Glutamatergic neuron (in vitro differentiated cells): ENCODE measurements at places on chromosomes 7 and 10.

DNA sequence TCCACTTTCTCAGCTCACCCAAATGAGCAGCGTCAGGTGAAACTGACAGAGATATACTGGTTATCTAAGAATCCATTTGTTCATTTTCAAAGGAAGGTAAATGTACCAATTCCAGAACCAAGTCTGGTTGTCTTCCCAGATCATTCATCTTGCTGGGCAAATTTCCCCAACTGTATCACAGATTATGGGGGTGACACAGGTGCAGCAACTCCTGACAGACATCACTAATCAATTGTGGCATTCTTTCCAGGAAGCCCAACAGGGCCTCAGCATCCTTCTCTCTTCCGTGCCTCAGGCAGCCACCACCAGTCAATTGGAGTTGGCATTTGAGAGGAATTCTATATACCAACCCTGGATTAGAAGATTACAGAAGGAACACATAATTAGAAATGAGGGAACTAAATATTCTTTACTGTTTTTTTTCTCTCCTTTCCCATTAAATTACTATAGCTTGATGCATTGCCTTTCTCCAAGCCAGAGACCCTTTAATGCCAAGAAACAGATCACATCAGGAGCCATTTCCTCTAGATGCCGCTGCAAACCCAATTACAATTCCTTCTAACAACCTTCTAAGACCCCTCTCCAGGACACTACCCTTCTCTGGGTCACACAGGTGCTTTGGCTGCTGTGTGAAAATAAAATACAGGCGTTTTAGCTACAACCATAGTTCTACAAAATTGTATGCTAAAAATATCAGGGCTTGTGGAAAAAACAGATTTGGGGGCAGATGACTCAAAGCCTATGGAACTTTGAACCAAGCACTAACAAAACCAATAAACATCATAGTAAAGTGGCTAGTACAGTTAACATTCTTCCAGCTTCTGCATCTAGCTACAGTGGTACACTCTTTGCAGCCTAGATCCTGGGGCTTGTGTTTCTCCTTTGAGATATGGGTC is 291.6 kb downstream of the RNLS start:
- no peak overlapping the region for H3K27ac ChIP-seq
- H3K36me3 ChIP-seq, result no peaks in the 10 kb centered on the region
- DNase-seq, result no peak
- H3K27me3 ChIP-seq, result no peaks in the 10 kb centered on the region
- H3K4me1 ChIP-seq, result no peaks in the 10 kb centered on the region

- no peak for DNase-seq
- H3K27ac ChIP-seq, result no peak overlapping the region
- H3K36me3 ChIP-seq, result no peaks in the 10 kb centered on the region
- no peaks in the 10 kb centered on the region for H3K27me3 ChIP-seq
These were observed 15.5 kb upstream of the CCAR1 start for GRCh38 chr10:68705548-68705947.

DNA sequence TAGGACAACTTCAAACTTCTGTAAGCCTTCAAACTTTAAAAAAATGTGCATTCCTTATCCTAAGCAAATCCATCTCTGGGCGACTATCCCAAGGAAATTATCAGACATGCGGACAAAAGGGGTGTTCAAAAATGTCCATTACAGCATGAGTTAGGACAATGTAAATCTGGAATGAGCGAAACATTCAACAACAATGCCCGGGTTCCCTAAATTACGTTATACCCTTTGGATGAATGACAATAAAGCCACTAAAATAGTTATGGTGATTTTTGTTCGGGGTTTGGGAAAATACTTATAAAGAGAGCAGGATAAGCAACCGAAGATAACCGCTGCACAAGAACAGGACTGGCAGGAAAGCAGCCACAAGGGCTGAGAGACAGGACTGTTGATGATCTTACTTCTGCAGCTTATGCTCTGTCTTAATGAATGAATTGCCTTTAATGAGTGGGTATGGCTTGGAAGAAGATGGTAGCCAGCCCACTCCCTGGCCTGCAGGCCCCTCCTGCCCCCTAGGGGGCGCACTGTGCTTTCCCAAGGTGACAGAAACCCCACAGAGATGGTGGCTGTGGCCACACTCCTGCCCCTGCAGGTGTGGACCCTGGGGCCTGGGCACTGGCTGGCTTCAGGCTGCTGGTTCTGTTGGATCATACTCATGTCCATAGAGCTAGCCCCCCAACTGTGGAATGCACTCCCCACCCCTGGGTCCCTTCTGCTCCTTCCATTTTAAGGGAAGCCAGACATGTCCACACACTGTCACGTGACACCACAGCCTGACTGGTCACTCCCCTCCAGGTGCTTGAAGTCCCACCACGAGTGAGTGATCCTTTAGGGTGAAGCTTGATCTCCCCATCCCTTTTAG is 45.0 kb downstream of the ZCCHC24 start:
- DNase-seq, result peak; percentile 74
- no peaks in the 10 kb centered on the region for H3K36me3 ChIP-seq
- H3K4me3 ChIP-seq, result no peak overlapping the region
- no peak overlapping the region for H3K27ac ChIP-seq
- H3K4me1 ChIP-seq, result peaks cover 43% of the 10 kb centered on the region
- H3K27me3 ChIP-seq, result peaks cover 20% of the 10 kb centered on the region

DNA sequence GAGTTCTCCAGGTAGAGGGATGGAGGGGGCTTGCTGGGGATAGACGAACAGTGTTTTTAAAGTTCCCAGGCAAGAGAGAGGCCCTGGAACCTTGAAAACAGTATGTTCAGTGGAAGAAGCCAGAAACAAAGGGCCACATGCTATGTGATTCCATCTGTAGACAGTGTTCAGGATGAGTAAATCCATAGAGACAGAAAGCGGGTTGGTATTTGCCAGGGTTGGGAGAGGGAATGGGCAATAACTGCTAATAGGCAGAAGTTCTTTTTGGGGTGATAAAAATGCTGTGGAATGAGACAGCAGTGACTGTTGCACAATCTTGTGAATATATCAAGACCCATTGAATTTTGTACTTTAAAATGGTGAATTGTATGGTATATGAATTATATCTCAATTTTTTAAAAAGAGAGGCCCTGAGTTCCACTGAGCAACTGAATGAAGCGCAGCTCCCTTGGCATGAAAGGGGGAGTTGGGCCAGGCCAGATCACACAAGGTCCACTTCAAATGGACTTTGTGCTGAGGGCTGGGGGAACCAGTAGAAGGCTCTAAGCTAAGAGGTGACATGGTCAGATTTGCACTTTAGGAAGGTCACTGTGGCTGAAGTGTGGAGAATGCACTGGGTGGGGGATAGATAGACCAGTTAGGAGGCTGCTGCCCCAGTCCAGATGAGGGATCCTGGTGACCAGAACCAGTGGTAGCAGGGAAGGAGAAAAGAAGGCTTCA is 34.0 kb downstream of the LEP start:
- peaks cover 6% of the 10 kb centered on the region for H3K36me3 ChIP-seq
- no peak for DNase-seq
- peaks cover 6% of the 10 kb centered on the region for H3K27me3 ChIP-seq
- H3K4me3 ChIP-seq, result no peak overlapping the region

- H3K27ac ChIP-seq, result no peak overlapping the region
- H3K4me3 ChIP-seq, result no peak overlapping the region
- DNase-seq, result no peak
- no peaks in the 10 kb centered on the region for H3K4me1 ChIP-seq
- H3K36me3 ChIP-seq, result peaks cover 4% of the 10 kb centered on the region
These were observed 86.7 kb upstream of the TMEM26 start for GRCh38 chr10:61539876-61540275.

- DNase-seq, result no peak
- H3K4me3 ChIP-seq, result no peak overlapping the region
- H3K36me3 ChIP-seq, result peaks cover 3% of the 10 kb centered on the region
- H3K27ac ChIP-seq, result no peak overlapping the region
These were observed 393.4 kb upstream of the NFE2L3 start for GRCh38 chr7:25758559-25758958.

GRCh38 chr7:101671371-101672356 is 42.6 kb upstream of the MYL10 start:
- H3K27ac ChIP-seq, result no peak overlapping the region
- H3K4me3 ChIP-seq, result no peak overlapping the region
- peaks cover 7% of the 10 kb centered on the region for H3K27me3 ChIP-seq

DNA sequence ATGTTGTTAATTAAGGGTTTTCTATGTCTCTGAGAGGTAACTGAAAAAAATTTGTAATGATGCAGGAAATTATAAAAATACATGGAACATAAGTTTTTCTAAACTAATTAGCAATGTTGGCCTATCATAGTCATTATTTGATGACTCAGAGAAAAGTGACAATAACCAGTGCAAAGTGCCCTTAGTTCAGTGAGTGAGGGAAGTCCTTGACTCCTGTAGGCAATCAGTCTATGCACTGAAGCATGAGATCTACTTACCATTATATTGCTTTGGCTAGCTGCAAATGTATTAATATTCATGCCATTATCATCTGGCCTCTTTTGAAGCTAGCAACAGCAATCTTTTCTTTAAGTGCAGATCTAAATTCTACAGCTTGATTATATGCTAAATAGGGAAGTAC is 40.6 kb downstream of the CCDC172 start:
- H3K27ac ChIP-seq, result no peak overlapping the region
- H3K36me3 ChIP-seq, result no peaks in the 10 kb centered on the region
- H3K4me1 ChIP-seq, result no peaks in the 10 kb centered on the region
- DNase-seq, result no peak

- H3K27me3 ChIP-seq, result no peaks in the 10 kb centered on the region
- no peaks in the 10 kb centered on the region for H3K36me3 ChIP-seq
- H3K27ac ChIP-seq, result no peak overlapping the region
These were observed 180.6 kb upstream of the CHRM2 start for GRCh38 chr7:136687693-136688322.

DNA sequence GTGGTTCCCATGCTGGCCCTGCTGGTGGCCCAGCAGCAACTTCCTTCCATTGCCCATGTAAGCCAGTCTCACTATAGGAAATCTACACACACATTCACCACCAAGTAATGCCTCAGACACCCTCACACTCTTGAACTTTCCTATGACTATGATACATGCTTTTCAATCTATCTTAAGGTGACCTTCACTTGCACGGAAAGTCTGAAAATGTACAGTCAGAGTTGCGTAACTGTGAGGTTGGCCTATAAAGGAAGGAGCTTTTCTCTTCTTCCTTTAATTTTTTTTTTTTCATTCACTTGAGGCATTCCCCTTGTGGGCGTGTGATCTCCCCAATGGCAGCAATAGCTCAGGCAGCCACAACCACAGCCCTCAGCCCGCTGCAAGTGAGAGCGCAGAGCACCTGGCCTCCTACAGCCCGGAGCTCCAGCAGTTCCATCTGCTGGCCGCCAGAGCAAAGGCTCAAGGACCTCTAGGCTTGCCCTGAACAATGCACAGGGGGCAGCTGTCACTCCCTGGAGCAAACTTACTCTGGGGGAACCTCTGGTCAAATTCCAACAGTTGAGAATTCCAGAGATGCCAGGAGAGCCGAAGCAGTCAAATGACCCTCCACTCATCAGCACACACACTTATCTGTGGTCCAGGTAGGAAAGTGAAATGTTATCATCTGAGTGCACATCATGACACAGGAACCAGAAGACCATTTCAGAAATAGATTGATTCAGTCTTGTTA is 123.1 kb upstream of the ADO start:
- no peak for DNase-seq
- H3K27me3 ChIP-seq, result peaks cover 2% of the 10 kb centered on the region
- no peak overlapping the region for H3K4me3 ChIP-seq
- peaks cover 8% of the 10 kb centered on the region for H3K36me3 ChIP-seq

- no peaks in the 10 kb centered on the region for H3K36me3 ChIP-seq
- peak; percentile 35 for DNase-seq
- H3K27ac ChIP-seq, result peak overlapping the region; percentile 95
These were observed 109.2 kb downstream of the ARHGAP12 start for GRCh38 chr10:31819391-31819820.

DNA sequence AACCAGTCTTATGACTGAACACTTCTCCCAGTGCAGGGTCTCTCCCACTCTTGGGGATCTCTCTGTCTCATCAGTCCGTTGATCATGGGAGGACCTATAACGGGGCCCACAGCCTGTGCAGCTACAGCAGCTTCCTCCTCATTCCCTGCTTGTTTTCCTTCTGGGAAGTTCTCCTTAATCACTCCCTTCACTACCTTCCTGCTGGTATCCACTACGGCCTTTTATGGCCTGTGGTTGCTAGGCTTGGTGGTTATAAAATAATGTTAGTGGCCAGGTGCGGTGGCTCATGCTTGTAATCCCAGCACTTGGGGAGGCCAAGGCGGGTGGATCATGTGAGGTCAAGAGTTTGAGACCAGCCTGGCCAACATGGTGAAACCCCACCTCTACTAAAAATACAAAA is 3.5 kb upstream of the ZNF282 start:
- no peak for DNase-seq
- no peaks in the 10 kb centered on the region for H3K4me1 ChIP-seq
- H3K36me3 ChIP-seq, result no peaks in the 10 kb centered on the region
- peak overlapping the region; percentile 43 for H3K27ac ChIP-seq

GRCh38 chr7:113880559-113880958 is 38.2 kb downstream of the PPP1R3A start:
- H3K4me3 ChIP-seq, result no peak overlapping the region
- H3K27me3 ChIP-seq, result no peaks in the 10 kb centered on the region
- DNase-seq, result no peak
- no peaks in the 10 kb centered on the region for H3K36me3 ChIP-seq
- no peaks in the 10 kb centered on the region for H3K4me1 ChIP-seq

DNA sequence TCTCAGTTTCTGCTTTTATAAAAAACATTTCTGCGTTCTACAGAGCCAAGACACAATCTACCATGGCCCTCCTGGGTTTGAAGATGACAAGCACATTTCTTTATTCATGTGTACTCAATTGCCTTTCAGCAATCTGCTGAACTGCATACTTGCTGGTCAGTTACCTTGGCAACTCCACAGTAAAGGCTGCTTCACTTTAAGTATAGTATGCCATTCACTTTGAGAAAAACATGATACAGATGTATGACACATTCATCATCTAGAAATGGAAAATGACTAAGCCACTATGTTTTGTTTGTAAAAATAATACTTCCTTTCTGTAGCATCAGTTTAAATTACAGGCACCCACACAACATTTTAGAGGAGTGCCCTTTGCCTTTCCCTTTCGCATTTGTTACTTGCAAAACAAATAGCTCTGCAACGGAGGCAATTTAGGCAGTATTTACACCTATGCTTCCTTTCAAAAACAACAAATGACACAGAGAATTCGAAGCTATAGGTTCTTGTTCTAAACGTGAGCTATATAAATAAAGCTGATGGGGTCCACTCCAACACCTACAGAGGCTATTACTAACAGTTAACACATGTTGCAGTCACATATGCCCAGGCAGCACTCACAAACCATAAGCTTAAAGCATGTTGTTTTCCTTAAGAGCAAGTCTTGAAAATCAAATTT is 23.5 kb downstream of the SGCE start:
- peaks cover 42% of the 10 kb centered on the region for H3K4me1 ChIP-seq
- H3K27me3 ChIP-seq, result no peaks in the 10 kb centered on the region
- DNase-seq, result no peak
- peak overlapping the region; percentile 57 for H3K4me3 ChIP-seq
- H3K27ac ChIP-seq, result peak overlapping the region; percentile 71
- H3K36me3 ChIP-seq, result peaks cover 1% of the 10 kb centered on the region

DNA sequence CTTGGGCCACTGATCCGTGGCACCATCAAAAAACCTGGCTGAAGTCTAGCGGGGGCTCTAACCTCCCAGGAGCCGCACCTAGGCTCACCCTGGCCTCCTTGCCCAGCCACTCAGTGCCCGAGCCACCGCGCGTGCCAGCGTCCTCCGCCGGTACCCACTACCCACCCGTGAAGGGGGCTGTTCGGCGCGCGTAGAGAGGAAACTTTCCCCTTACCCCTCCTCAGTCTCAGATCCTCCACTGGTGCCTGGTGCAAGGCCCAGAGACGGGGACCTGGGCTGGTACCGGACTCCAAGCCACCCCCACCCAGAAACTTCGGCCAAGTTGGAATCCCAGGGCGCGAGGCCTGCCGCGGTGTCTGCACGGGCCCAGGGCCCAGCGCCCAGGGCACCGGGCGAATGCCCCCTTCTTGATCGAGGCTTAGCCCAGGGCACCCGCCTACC is 3.5 kb upstream of the EBF3 start:
- H3K4me1 ChIP-seq, result peaks cover 22% of the 10 kb centered on the region
- H3K27me3 ChIP-seq, result peaks cover 31% of the 10 kb centered on the region
- H3K4me3 ChIP-seq, result peak overlapping the region; percentile 46
- peak overlapping the region; percentile 48 for H3K27ac ChIP-seq
